ENCODE measurements at places on chromosomes 6 and 20. TPM values are rescaled to one million over a fixed set of nuclear protein-coding genes. Genes with fewer than 3 reads are reported as not detected.

DNA sequence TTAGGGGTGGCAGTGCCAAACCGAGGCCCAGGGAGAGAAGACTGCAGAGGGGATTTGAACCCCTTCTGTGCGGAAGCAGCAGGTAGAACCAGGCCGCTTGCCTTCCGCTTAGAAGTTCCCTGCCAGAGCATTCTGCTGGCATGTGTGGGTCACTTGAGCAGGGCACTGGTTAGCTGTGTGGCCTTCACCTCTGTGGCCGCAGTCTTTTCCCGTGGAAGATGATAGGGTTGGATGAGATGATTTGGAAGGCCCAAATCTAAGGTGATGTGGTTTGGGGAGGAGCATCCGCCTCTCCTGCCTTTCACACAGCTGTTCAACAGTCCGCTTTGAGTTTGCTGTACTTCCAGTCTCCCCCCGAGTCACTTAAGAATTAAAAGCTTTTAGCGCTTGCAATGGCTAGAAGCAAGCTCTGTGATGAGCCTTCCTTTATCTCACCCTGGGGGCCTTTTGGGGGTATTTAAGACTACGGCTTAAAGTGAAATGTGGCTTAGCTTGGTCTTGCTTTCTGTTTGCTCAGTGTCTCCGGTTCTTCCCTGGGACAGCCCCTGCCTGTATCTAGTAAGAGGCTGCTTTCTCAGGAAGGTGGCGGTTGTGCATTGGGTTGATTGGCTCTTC is 743 bp downstream of the CMTR1 start:
- H3K36me3 ChIP-seq, result peaks cover 9% of the 10 kb centered on the region
- H3K27ac ChIP-seq, result peak overlapping the region; percentile 73
- H3K4me3 ChIP-seq, result peak overlapping the region; percentile 84
- H3K27me3 ChIP-seq, result peaks cover 2% of the 10 kb centered on the region

The TREM1 gene
- total RNA-seq, result not detected

The SNAP25 gene
- total RNA-seq, result 0.65 TPM

GRCh38 chr20:41175201-41175651 is 37.9 kb downstream of the PLCG1 start:
- peaks cover 29% of the 10 kb centered on the region for H3K36me3 ChIP-seq
- H3K27me3 ChIP-seq, result no peaks in the 10 kb centered on the region
- H3K4me1 ChIP-seq, result peaks cover 74% of the 10 kb centered on the region
- H3K27ac ChIP-seq, result peak overlapping the region; percentile 97

GRCh38 chr20:16123623-16124022 is 449.6 kb downstream of the KIF16B start:
- DNase-seq, result no peak
- no peaks in the 10 kb centered on the region for H3K4me1 ChIP-seq
- H3K4me3 ChIP-seq, result no peak overlapping the region
- H3K27ac ChIP-seq, result no peak overlapping the region

The SLC17A3 gene
- not detected for total RNA-seq

DNA sequence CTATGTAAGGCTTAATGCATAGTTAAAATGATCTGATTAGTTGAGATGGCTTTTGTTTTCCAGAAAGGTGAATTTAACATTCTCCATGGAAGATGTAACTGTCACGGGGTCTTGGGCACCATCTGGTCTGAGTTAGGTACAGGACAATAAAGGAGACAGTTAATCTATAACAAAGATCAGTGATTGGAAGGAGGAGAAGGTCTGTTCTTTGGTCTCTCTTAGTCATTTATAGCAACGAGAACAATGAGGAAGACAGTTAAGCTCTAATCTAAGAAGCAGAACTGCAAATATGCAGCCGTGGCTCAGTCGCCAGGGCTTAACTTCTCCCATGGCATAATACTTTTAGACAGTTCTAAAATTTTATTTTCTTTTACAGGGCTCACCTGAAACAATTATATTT is 405.5 kb upstream of the SULF2 start:
- peaks cover 8% of the 10 kb centered on the region for H3K27me3 ChIP-seq
- no peak for DNase-seq
- peaks cover 35% of the 10 kb centered on the region for H3K4me1 ChIP-seq
- H3K36me3 ChIP-seq, result no peaks in the 10 kb centered on the region
- no peak overlapping the region for H3K27ac ChIP-seq

- no peak overlapping the region for H3K4me3 ChIP-seq
- peaks cover 12% of the 10 kb centered on the region for H3K4me1 ChIP-seq
- H3K27me3 ChIP-seq, result no peaks in the 10 kb centered on the region
- no peak overlapping the region for H3K27ac ChIP-seq
Measured at GRCh38 chr6:133740218-133740617, 148.7 kb upstream of the TCF21 start.

The HLA-DQB1 gene
- not detected for total RNA-seq

DNA sequence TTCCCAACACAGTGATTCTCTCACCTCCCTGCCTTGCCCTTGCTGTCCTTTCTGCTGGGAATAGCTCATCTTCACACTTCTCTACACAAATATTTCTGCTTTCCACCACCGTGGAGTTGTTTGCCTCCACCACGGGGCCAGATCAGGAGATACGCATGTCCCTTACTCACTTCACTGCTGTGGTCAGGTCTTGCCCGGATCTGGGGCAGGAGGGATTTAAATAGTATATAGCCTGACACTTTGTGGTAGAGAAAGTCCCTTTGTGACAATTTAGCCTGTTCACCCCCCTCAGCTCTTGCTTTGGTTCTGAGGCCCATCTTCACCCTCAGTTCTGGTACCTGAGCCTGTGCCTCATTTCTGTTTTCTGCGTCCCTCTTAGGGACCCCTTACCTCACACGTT is 92.6 kb upstream of the PREP start:
- no peak for DNase-seq
- H3K27ac ChIP-seq, result no peak overlapping the region
- H3K4me3 ChIP-seq, result no peak overlapping the region
- H3K4me1 ChIP-seq, result peaks cover 13% of the 10 kb centered on the region

The KIAA0408 gene
- total RNA-seq, result 1.2 TPM

The BMP7 gene
- not detected for total RNA-seq

The HLA-DOB gene
- 0.56 TPM for total RNA-seq

The ATP6V1G2 gene
- total RNA-seq, result 4.1 TPM

The IL17A gene
- total RNA-seq, result not detected

- H3K27ac ChIP-seq, result no peak overlapping the region
- H3K36me3 ChIP-seq, result peaks cover 1% of the 10 kb centered on the region
- H3K4me3 ChIP-seq, result no peak overlapping the region
- peaks cover 54% of the 10 kb centered on the region for H3K4me1 ChIP-seq
- H3K27me3 ChIP-seq, result no peaks in the 10 kb centered on the region
- DNase-seq, result no peak
Measured at GRCh38 chr20:57959589-57959988, 249.8 kb upstream of the PMEPA1 start.

The CDC5L gene
- 23.2 TPM for total RNA-seq

GRCh38 chr6:7311176-7311575 is 1.8 kb downstream of the SSR1 start:
- H3K27ac ChIP-seq, result peak overlapping the region; percentile 68
- peaks cover 54% of the 10 kb centered on the region for H3K4me1 ChIP-seq
- H3K27me3 ChIP-seq, result no peaks in the 10 kb centered on the region
- peaks cover 20% of the 10 kb centered on the region for H3K36me3 ChIP-seq
- H3K4me3 ChIP-seq, result peak overlapping the region; percentile 93

The THEMIS gene
- not detected for total RNA-seq

DNA sequence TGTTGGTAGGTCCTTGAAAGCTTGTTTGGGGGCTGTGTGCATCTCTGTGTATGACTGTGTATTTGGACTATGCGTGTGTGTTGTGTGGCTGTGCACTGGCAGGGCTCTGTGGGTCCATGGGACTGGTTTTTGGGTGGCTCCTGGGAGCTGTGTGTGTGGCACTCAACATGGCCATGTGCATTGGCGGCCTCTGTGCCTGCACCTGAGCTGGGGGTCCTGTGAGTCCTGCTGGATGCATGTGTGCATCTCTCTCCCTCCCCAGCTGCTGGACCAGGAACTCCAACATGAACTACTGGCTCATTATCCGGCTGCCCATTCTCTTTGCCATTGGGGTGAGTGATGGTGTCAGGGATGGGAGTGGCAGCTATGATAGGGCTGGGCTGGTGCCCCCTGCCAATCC is 30.1 kb downstream of the GLP1R start:
- H3K36me3 ChIP-seq, result no peaks in the 10 kb centered on the region
- no peak overlapping the region for H3K4me3 ChIP-seq
- no peaks in the 10 kb centered on the region for H3K4me1 ChIP-seq
- H3K27ac ChIP-seq, result no peak overlapping the region

The ZSCAN9 gene
- total RNA-seq, result 13.0 TPM

Data from chondrocyte (in vitro differentiated cells).